ENCODE measurements at places on chromosomes 7 and 10. TPM values are rescaled to one million over a fixed set of nuclear protein-coding genes. Genes with fewer than 3 reads are reported as not detected.

DNA sequence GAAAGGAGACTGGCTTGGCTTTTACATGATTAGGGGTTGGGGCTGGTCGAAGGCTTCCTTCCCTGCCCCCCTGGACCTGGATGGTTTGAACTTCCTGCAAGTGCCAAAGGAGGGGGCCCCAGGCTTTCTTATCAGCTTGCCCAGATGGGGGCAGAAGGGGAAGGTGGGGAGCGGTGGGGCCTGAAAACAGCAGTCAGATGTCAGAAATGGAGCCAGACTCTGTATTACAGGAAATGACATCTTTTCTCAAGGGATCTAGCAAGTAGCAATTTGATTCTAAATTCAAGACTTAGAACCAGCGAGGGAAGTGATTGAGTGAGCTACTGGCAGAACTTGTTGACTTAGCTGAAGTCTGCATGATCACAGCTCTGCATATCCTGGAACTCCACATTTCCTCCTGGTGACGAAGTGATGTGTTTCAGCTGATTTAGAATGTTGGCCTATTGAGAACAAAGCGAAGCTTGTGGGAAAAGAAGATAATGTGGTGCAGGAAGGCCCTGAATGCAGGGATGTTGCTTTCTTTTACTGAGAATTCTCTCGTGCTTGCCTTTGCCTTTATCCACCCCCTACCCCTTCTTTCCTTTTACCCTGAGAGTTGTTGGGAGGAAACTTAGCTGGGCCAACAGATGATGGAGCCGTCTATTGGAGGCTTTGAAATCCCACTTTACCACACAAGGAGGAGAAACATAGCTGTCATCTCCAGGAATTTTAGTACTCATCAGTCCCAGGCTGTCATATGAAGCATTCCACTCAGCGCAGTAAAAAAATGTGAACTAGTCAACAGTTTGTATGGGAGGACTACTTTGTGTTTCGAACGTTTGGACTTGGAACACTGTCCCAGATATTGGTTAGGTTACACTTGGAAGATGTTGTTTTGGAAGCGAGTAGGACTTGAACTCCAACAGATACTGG lies 43.2 kb downstream of the CCNY start:
- no peaks in the 10 kb centered on the region for H3K27me3 ChIP-seq
- peaks cover 51% of the 10 kb centered on the region for H3K4me1 ChIP-seq
- peak; percentile 99 for DNase-seq
- H3K27ac ChIP-seq, result peak overlapping the region; percentile 97
- H3K4me3 ChIP-seq, result no peak overlapping the region

DNA sequence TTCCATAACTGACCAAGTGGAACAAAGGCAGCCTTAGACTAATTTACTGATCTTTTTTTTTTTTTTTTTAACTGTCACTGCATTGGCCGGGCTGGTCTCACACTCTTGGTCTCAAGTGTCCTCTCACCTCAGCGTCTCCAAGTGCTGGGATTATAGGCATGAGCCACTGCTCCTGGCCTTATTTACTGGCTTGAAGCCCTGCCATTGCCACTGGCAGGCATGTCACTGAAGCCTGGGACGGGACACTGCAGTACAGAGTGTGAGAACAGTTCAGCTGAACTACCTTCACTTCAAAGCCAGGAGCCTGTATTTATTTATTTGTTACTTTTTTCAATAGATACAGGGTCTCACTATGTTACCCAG lies 15.4 kb upstream of the ARHGAP12 start:
- DNase-seq, result no peak
- H3K27me3 ChIP-seq, result no peaks in the 10 kb centered on the region
- peak overlapping the region; percentile 76 for H3K27ac ChIP-seq
- peaks cover 46% of the 10 kb centered on the region for H3K4me1 ChIP-seq
- H3K4me3 ChIP-seq, result no peak overlapping the region

- H3K27ac ChIP-seq, result no peak overlapping the region
- no peaks in the 10 kb centered on the region for H3K4me1 ChIP-seq
- no peaks in the 10 kb centered on the region for H3K36me3 ChIP-seq
These were observed 97.7 kb upstream of the MTPN start for GRCh38 chr7:136074843-136075242.

DNA sequence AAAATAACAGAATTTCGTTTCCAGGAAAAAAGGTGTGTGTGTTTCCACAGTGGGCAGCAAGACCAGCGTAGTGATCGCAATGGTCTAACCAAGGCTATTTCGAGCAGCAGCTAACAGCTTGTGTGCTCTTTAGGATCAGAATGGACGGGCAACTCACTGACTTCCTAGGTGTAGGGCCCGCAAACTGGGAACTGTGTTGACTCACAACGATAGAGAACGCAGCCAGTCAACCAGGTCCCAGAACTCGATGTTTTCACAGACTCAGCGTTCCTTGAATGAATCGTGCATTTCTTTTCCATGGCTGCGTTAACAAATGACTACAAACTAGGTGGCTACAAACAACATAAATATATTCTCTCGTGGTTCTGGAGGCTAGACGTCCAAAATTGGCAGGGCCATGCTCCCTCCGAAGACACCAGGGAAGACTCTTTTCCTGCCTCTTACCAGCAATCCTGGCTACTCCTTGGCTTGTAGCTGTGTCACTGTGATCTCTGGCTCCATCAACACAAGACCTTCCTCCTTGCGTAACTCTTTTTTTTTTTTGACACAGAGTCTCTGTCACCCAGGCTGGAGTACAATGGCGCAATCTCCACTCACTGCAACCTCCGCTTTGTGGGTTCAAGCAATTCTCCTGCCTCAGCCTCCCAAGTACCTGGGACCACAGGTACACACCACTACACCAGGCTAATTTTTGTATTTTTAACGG lies 39.1 kb downstream of the PODXL start:
- H3K36me3 ChIP-seq, result no peaks in the 10 kb centered on the region
- H3K27ac ChIP-seq, result no peak overlapping the region
- H3K27me3 ChIP-seq, result no peaks in the 10 kb centered on the region
- peaks cover 24% of the 10 kb centered on the region for H3K4me1 ChIP-seq

DNA sequence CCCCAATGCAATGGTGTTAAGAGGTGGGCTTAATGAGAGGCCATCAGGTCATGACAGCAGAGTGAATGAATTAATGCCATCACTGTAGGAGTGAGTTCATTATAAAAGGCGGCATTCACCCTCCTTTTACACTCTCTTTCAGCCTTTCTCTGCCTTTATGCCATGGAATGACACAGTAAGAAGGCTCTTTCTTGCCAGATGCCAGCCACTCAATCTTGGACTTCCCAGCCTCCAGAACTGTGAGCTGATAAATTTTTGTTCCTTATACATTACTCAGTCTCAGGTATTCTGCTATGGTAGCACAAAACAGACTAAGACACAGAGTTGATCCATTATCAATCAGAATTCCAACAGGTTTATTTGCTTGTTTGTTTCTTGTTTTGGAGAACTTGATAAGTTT lies 3.2 kb downstream of the TCAF1 start:
- no peaks in the 10 kb centered on the region for H3K27me3 ChIP-seq
- no peak overlapping the region for H3K27ac ChIP-seq

The SDK1 gene
- total RNA-seq, result 3.9 TPM

The ARHGEF35 gene
- 0.82 TPM for total RNA-seq

The ADARB2 gene
- total RNA-seq, result not detected

The WNT16 gene
- total RNA-seq, result not detected
